ENCODE measurements at places on chromosomes 3 and 15. TPM values are rescaled to one million over a fixed set of nuclear protein-coding genes. Genes with fewer than 3 reads are reported as not detected.

DNA sequence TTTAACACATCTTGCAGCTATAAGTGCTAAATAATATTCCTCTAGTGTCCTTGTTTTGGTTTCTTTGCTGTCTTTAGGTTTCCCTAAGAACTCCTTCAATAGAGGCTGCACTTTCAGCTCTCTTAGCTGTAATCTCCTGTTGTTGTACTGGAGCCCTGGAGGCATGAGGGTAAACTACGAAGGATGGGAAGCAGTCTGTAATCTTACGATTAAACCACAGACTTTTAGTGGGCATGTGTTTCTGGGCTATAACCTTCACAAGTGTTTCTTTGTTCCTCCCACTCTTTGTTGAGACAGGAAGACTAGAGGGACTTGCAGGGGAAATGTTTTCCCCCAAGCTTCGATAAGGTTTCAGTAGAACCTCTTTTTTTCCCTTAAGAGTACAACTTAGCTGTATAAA, 1058.1 kb downstream of the NSUN3 start:
- no peak for DNase-seq
- H3K4me3 ChIP-seq: no peak overlapping the region
- H3K27ac ChIP-seq: no peak overlapping the region
- no peaks in the 10 kb centered on the region for H3K27me3 ChIP-seq
- no peaks in the 10 kb centered on the region for H3K4me1 ChIP-seq

GRCh38 chr3:184558726-184559125, 2.9 kb upstream of the EPHB3 start:
- peaks cover 5% of the 10 kb centered on the region for H3K4me1 ChIP-seq
- no peak for DNase-seq
- no peak overlapping the region for H3K4me3 ChIP-seq
- no peaks in the 10 kb centered on the region for H3K36me3 ChIP-seq
- peak overlapping the region; percentile 62 for H3K27ac ChIP-seq

DNA sequence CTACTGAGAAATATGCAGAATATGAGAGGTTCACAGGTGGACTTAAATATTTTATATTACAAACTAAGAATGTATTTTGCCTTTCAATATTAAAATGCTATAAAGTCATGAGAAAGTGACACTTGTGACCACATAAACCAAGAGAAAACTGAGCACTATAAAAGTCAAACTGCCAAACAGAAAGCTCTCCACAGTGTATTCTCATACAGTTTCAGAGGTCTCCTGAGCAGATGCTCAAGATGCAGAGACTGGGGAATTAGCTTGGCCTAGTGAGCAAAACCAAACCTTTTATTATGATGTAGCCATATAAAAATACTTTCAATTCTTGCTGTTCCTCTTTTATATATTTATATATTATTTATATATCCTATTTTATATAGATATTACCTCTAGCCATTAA, 227.8 kb downstream of the TBC1D5 start:
- H3K27ac ChIP-seq: no peak overlapping the region
- no peak for DNase-seq
- H3K36me3 ChIP-seq: no peaks in the 10 kb centered on the region
- no peak overlapping the region for H3K4me3 ChIP-seq
- H3K27me3 ChIP-seq: no peaks in the 10 kb centered on the region
- H3K4me1 ChIP-seq: no peaks in the 10 kb centered on the region

DNA sequence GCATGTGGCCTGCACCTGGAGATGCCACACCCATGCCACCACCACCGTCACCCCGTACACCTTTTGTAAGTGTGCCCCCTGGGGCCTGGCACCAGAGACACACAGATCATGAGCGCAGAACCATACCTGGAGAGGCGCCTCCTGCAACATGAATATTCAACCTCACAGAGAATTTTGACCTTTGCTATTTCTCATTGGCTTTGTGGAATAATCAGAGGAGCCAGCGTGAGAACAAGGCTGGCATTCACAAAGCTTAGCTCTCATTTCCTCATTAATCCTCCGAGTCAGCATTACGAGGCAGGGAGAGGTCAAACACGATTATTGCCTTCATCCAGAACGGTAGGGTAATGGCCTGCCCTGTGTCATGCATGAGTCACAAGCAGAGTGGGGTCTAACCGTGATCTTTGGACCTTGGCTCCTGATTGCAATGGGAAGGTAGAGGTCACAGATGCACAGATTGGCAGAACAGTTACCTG, 73.0 kb upstream of the POMGNT2 start:
- DNase-seq: no peak
- H3K4me3 ChIP-seq: no peak overlapping the region
- no peaks in the 10 kb centered on the region for H3K4me1 ChIP-seq
- no peaks in the 10 kb centered on the region for H3K27me3 ChIP-seq
- no peak overlapping the region for H3K27ac ChIP-seq

DNA sequence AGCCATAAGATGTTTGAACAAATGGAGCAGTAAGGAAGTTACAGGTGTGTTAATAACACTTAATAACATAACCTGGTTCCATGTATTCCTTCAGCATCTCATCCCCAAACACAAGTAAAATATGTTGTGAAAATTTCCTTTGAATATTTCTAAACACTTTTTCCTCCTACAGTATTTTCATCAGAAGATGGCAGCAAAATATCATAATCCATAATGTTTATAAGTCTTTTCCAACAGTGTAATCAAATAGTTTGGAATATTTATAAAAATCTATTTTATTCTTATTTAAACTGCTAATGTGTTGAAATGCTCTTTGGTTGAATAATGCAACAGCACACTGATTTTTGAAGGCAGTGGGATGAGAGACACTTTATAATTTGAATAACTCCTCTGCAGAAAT, 1020.5 kb downstream of the OTOL1 start:
- H3K4me1 ChIP-seq: no peaks in the 10 kb centered on the region
- no peaks in the 10 kb centered on the region for H3K27me3 ChIP-seq
- H3K36me3 ChIP-seq: no peaks in the 10 kb centered on the region
- DNase-seq: no peak
- no peak overlapping the region for H3K4me3 ChIP-seq

- no peaks in the 10 kb centered on the region for H3K4me1 ChIP-seq
- no peaks in the 10 kb centered on the region for H3K27me3 ChIP-seq
- H3K4me3 ChIP-seq: no peak overlapping the region
- H3K27ac ChIP-seq: no peak overlapping the region
- DNase-seq: no peak
- H3K36me3 ChIP-seq: no peaks in the 10 kb centered on the region
Measured at GRCh38 chr3:34405159-34405558, 606.7 kb downstream of the PDCD6IP start.

DNA sequence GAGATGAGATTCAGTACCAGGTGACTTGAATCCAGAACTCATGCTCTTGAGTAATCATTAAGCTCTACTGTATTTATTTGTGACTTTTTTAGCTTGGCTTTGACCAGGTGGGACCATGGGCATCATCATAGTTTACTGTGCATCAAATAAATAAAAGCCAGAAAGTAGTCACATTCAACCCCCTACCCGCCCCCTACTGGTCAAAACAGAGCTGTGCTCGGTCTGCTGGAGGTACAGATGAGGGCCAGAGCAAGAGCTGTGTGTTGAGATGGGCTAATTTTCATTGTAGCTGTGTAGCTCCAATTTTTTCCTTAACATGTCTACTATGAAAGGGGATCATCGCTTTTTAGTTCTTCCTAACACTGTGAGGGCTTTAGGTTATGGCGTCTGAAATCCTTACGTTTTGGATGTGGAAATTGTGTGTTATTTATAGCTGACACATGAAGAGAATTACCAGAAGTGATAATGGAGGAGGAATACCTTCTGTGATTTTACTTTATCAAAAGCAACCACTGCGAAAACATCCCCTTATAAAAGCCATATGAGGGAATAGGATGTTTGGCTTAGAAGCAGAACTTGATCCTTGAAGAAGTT, 375.1 kb downstream of the PTPRG start:
- H3K27me3 ChIP-seq: no peaks in the 10 kb centered on the region
- H3K27ac ChIP-seq: no peak overlapping the region
- no peak overlapping the region for H3K4me3 ChIP-seq

DNA sequence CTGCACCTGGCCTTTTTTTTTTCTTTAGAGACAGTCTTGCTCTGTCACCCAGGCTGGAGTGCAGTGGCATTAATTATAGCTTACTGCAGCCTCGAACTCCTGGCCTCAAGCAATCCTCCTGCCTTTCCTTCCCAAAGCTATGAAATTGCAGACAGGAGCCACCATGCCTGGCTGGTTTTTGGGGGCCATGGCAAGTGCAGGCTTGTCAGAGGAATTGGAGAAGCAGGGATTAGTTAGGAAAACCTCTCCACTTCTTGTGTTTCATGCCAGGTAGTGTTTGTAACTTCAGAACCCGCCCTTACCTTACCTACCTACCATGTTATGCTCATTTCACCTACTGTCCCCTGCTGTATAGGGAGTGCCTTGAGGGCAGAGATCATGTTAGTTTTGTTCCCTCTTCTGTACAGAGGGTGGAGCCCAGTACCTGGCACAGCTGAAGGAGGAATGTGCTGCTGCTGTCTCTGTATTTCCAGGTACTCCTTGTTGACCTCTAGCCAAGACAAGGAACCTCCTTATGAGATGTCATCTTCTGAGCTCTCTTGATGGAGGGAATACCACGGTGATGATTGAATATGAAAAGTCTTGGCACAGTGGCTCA, 43.8 kb downstream of the TRAK1 start:
- no peak overlapping the region for H3K27ac ChIP-seq
- H3K36me3 ChIP-seq: no peaks in the 10 kb centered on the region
- no peak overlapping the region for H3K4me3 ChIP-seq
- no peaks in the 10 kb centered on the region for H3K4me1 ChIP-seq
- DNase-seq: no peak

DNA sequence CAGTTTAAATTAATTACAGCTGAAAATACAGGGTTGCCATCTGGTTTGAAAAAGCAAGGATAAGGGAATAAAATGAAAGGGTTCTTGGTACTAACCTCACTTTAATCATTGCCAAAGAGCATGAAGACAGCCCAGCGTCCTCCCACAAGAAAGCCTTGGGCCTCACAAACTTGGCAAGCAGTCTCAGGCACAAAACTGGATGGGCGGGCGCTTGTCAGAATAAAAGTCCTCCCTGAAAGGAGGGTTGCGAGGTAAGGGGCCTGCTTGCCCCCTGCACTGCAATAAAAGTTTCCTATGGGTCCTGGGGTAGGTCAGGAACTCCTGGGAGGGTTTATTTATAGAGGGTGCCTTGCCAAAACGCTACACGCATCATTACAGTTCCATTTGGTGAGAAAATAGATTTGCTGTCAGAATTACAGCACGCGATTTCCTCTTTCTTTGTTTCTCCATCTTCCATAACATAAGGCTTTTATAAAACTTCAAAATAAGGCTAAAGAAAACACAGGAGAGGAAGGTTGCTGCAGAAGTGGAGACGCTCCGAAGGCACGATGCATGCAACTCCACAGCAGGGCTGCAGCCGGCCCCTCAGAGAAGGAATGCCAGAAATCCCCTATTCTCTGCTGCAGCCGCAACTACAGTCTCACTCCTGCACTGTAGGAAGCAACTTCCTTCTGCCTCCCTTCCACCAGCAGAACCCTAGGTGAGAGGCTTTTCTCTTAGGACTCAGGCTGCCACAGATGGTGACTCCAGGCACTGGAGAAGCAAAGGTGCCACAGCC, 61.3 kb downstream of the VGLL4 start:
- H3K27ac ChIP-seq: peak overlapping the region; percentile 42
- no peaks in the 10 kb centered on the region for H3K27me3 ChIP-seq
- no peaks in the 10 kb centered on the region for H3K36me3 ChIP-seq
- H3K4me1 ChIP-seq: peaks cover 10% of the 10 kb centered on the region
- H3K4me3 ChIP-seq: peak overlapping the region; percentile 21
- peak; percentile 71 for DNase-seq

DNA sequence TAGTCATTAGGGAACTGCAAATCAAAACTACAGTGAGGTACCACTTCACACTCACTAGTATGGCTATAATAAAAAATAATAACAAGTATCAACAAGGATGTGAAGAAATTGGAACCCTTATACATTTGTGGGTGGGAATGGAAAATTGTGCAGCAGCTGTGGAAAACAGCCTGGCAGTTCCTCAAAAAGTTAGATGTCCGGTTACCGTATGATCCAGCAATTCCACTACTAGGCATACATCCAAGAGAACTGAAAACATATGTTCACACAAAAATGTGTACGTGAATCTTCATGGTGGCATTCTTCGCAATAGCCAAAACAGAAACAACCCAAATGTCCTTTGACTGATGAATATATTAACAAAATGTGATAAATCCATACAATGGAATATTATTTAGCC, 187.9 kb upstream of the LYSMD4 start:
- H3K27ac ChIP-seq: no peak overlapping the region
- H3K27me3 ChIP-seq: no peaks in the 10 kb centered on the region
- H3K4me1 ChIP-seq: no peaks in the 10 kb centered on the region
- no peaks in the 10 kb centered on the region for H3K36me3 ChIP-seq
- no peak overlapping the region for H3K4me3 ChIP-seq
- DNase-seq: no peak

- H3K27ac ChIP-seq: no peak overlapping the region
- H3K27me3 ChIP-seq: no peaks in the 10 kb centered on the region
- H3K4me1 ChIP-seq: no peaks in the 10 kb centered on the region
Measured at GRCh38 chr3:45887759-45888511, 1.6 kb downstream of the CCR9 start.

- no peak for DNase-seq
- no peak overlapping the region for H3K4me3 ChIP-seq
- no peaks in the 10 kb centered on the region for H3K36me3 ChIP-seq
- no peaks in the 10 kb centered on the region for H3K27me3 ChIP-seq
Measured at GRCh38 chr3:24454393-24454792, 40.3 kb downstream of the THRB start.

GRCh38 chr15:27250223-27250622, 279.2 kb downstream of the GABRG3 start:
- no peak for DNase-seq
- no peak overlapping the region for H3K27ac ChIP-seq
- H3K27me3 ChIP-seq: no peaks in the 10 kb centered on the region
- H3K4me3 ChIP-seq: no peak overlapping the region
- no peaks in the 10 kb centered on the region for H3K4me1 ChIP-seq

The SAMD7 gene
- 1.5 TPM for total RNA-seq

The SI gene
- 0.96 TPM for total RNA-seq

The CCDC33 gene
- not detected for total RNA-seq

The IQCF5 gene
- not detected for total RNA-seq

The THRB gene
- 13.0 TPM for total RNA-seq

The EOMES gene
- total RNA-seq: not detected

The STAB1 gene
- 68.6 TPM for total RNA-seq

The HIGD2B gene
- 0.51 TPM for total RNA-seq

The ADAMTS9 gene
- total RNA-seq: 30.0 TPM

The ABCF3 gene
- total RNA-seq: 62.9 TPM
